ENCODE measurements at places on chromosomes 11 and 22. TPM values are rescaled to one million over a fixed set of nuclear protein-coding genes. Genes with fewer than 3 reads are reported as not detected.

- no peak overlapping the region for H3K27ac ChIP-seq
- H3K36me3 ChIP-seq = peaks cover 3% of the 10 kb centered on the region
- peaks cover 45% of the 10 kb centered on the region for H3K4me1 ChIP-seq
- DNase-seq = no peak
- no peak overlapping the region for H3K4me3 ChIP-seq
- peaks cover 5% of the 10 kb centered on the region for H3K27me3 ChIP-seq
Observed at GRCh38 chr22:39234867-39235687, 9.7 kb downstream of the PDGFB start.

- no peak overlapping the region for H3K27ac ChIP-seq
- H3K4me1 ChIP-seq = peaks cover 13% of the 10 kb centered on the region
Observed at GRCh38 chr11:12602421-12602820, 71.8 kb upstream of the TEAD1 start.

GRCh38 chr11:3969613-3970012 is 114.1 kb downstream of the STIM1 start:
- peak overlapping the region; percentile 42 for H3K4me3 ChIP-seq
- DNase-seq = peak; percentile 49
- peak overlapping the region; percentile 85 for H3K27ac ChIP-seq
- H3K36me3 ChIP-seq = peaks cover 23% of the 10 kb centered on the region
- H3K4me1 ChIP-seq = peaks cover 73% of the 10 kb centered on the region

- H3K4me3 ChIP-seq = no peak overlapping the region
- H3K4me1 ChIP-seq = no peaks in the 10 kb centered on the region
- H3K27ac ChIP-seq = no peak overlapping the region
- no peaks in the 10 kb centered on the region for H3K36me3 ChIP-seq
Observed at GRCh38 chr11:78851878-78852586, 277.4 kb upstream of the NARS2 start.

The NELL1 gene
- not detected for total RNA-seq
